ENCODE measurements at places on chromosomes 3 and 15. TPM values are rescaled to one million over a fixed set of nuclear protein-coding genes. Genes with fewer than 3 reads are reported as not detected.

DNA sequence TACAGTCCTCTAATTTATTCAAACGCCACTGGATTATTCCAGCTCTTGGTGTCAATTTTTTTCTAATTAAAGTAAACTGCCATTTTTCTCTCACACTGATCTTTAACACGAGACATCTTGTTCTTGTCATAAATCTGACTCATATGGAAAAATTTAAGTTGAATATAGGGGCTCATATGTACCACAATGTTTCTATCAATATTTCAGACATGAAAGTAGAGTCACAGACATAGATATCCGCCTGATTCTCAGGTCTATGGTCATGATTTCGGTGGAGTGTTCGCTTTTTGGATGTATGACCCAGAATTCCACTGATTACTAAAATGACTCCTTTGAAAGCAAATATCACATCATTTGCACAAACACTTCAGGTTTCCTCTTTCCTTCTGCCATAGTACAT is 552.8 kb downstream of the FOXP1 start:
- no peak for DNase-seq
- no peak overlapping the region for H3K27ac ChIP-seq
- H3K36me3 ChIP-seq: no peaks in the 10 kb centered on the region
- no peaks in the 10 kb centered on the region for H3K27me3 ChIP-seq
- H3K4me1 ChIP-seq: no peaks in the 10 kb centered on the region

- no peak overlapping the region for H3K4me3 ChIP-seq
- no peak overlapping the region for H3K27ac ChIP-seq
- H3K27me3 ChIP-seq: no peaks in the 10 kb centered on the region
- no peaks in the 10 kb centered on the region for H3K36me3 ChIP-seq
- DNase-seq: no peak
Measured at GRCh38 chr3:74624301-74624700, 9.8 kb upstream of the CNTN3 start.

DNA sequence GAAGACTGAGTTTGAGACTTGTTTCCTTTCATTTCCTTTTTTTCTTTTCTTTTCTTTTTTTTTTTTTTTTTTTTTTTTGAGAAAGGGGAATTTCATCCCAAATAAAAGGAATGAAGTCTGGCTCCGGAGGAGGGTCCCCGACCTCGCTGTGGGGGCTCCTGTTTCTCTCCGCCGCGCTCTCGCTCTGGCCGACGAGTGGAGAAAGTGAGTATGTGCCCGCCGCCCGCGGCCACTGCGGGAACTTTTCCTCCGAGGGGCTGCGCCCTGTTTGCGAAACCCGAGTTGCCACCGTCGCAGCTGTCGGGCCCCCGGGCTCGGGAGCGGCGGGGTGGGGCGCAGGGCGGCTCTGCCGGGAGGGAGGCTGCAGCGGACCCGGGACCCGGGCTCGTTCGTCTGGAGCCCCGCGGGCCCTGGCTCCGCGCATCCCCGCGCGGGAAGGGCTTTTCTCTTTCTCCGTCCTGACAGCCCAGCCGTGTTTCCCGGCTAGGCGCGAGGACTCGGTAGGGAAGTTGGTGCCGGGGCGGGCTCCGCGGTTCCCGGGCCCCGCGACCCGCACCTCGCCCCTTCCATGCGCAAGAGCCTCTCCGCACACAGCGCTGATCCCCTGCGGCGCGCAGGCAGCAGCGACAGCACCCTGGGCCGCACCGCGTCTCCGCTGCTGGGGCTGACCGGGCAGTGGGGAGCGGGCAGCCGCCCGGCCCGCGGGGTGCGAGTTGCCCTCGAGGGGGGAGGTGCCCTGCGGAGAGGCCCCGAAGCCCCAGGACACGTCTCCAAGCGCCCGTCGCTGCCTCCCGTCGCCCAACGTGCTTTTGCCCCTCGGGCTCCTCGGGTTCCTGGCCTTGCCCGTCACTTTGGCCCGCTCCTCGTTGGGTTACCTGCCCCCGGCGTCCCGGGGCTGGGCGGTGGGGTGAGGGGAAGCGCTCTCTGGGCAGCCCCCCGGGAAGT is 1.4 kb downstream of the IGF1R start:
- 0 out of 2 replicates have a peak, but pooled peaks cover 2% of the 10 kb centered on the region for H3K27me3 ChIP-seq
- H3K4me3 ChIP-seq: peak overlapping the region; percentile 55
- DNase-seq: no peak
- no peaks in the 10 kb centered on the region for H3K36me3 ChIP-seq
- H3K27ac ChIP-seq: peak overlapping the region; percentile 74

DNA sequence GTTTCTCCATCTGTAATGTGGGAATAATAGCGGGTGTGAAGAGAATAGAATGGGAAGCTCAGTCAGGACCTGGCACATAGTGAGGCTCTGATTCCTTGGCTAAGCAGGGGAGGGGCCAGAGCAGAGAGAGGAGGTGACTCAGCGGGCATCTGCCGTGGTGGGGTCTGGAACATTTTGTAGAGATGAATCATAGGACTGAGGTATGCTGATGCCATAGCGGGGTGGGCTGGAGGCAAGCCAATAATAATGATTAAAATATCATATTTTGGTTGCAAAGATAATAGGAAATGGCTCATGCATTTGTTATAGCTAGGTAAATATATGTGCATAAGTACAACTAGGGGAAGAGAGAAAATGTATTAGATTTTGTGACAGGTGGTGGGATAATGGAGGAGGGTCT is 11.2 kb downstream of the TGM4 start:
- peak; percentile 86 for DNase-seq
- no peak overlapping the region for H3K4me3 ChIP-seq
- peaks cover 8% of the 10 kb centered on the region for H3K4me1 ChIP-seq

GRCh38 chr3:187291512-187292132 is at the start of gene MASP1:
TSS of gene MASP1 (minus strand) at chr3:187291737. CDS start at chr3:187291632, 105 bp downstream.
- DNase-seq: no peak
- no peak within 1 kb of the TSS for H3K27ac ChIP-seq
- H3K4me3 ChIP-seq: no peak within 1 kb of the TSS
- no peaks in the 10 kb centered on the region for H3K4me1 ChIP-seq
- H3K27me3 ChIP-seq: no peaks in the 10 kb centered on the region

DNA sequence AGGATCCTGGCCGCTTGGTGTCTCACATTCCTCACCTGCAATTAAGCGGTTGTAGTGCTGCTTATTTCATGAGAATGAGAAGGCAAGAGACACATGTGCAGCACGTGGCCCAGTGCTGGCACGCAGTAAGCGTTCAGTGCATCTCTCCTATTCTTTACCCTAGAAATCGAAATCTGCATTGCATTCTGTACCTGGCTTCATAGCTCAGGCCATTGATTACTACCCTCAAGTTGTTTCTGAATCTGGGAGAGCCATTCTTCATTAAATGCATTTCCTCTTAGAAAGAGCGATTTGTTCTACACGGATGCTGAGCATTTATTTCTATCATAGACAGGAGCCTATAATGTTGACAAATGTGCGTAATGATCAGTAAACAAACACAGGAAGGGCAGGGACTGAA is 168.9 kb downstream of the MAGI1 start:
- H3K4me1 ChIP-seq: no peaks in the 10 kb centered on the region
- no peaks in the 10 kb centered on the region for H3K27me3 ChIP-seq
- H3K4me3 ChIP-seq: no peak overlapping the region
- no peaks in the 10 kb centered on the region for H3K36me3 ChIP-seq
- no peak overlapping the region for H3K27ac ChIP-seq

DNA sequence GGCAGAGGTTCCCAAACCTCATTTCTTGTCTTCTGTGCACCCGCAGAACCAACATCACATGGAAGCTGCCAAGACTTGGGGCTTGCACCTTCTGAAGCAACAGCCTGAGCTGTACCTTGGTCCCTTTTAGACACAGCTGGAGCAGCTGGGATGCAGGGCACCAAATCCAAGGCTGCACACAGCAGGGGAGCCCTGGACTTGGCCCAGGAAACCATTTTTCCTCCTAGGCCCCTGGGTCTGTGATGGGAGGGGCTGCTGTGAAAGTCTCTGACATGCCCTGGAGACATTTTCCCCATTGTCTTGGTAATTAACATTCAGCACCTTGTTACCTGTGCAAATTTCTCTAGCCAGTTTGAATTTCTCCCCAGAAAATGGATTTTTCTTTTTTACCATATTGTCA is 33.6 kb upstream of the TMEM45A start:
- no peaks in the 10 kb centered on the region for H3K4me1 ChIP-seq
- DNase-seq: no peak
- H3K36me3 ChIP-seq: no peaks in the 10 kb centered on the region
- no peak overlapping the region for H3K27ac ChIP-seq

DNA sequence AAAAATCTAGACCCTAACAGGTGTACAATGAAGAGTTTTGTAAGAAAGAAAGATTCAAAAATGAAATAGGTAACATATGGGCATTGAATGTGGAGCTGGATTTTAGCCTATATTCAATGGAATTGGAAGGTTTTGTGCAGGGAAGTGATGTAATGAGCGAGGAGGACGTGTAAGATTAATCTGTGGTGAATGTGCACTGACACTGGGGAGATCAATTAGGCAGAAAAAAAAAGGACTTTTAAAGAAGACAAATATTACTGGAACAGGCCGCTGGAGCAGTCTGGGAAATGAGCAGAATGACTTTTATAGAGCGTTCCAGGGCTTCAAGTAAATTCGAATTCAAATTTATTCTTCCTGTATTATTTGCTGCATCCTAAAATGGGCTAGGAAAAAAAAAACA is 55.2 kb downstream of the PDIA5 start:
- H3K4me1 ChIP-seq: no peaks in the 10 kb centered on the region
- H3K27ac ChIP-seq: no peak overlapping the region
- no peak for DNase-seq

GRCh38 chr15:69744391-69745162 is 292.0 kb downstream of the RPLP1 start:
- H3K27me3 ChIP-seq: no peaks in the 10 kb centered on the region
- DNase-seq: no peak
- no peaks in the 10 kb centered on the region for H3K4me1 ChIP-seq
- no peak overlapping the region for H3K4me3 ChIP-seq
- no peaks in the 10 kb centered on the region for H3K36me3 ChIP-seq

Gene LRRK1
- total RNA-seq: 88.0 TPM

Gene FGD5
- total RNA-seq: 0.77 TPM

Gene PCOLCE2
- 14.6 TPM for total RNA-seq

All from Panc1 (cell line).